ENCODE measurements at places on chromosomes 1 and 21. TPM values are rescaled to one million over a fixed set of nuclear protein-coding genes. Genes with fewer than 3 reads are reported as not detected.

Gene TNFRSF14
- total RNA-seq, result 108 TPM

Gene C1orf210
- not detected for total RNA-seq

Gene LYPD8
- not detected for total RNA-seq

Gene OXCT2
- total RNA-seq, result 0.37 TPM

Gene FAM110D
- 20.5 TPM for total RNA-seq

Gene CLCA2
- not detected for total RNA-seq

Gene OR2T35
- total RNA-seq, result not detected

Gene SZRD1
- total RNA-seq, result 75.8 TPM

Gene UBL4B
- total RNA-seq, result 0.63 TPM

Gene LCE1C
- total RNA-seq, result not detected

Gene RUNX1
- 75.9 TPM for total RNA-seq

Gene IL10
- total RNA-seq, result 33.2 TPM

Gene DISP3
- total RNA-seq, result 0.09 TPM

Gene SPATA17
- total RNA-seq, result not detected

Gene BNIPL
- total RNA-seq, result 0.74 TPM

Gene GJC2
- 2.9 TPM for total RNA-seq

Gene SLC1A7
- 0.48 TPM for total RNA-seq
